ENCODE measurements at places on chromosomes 12 and 14.

DNA sequence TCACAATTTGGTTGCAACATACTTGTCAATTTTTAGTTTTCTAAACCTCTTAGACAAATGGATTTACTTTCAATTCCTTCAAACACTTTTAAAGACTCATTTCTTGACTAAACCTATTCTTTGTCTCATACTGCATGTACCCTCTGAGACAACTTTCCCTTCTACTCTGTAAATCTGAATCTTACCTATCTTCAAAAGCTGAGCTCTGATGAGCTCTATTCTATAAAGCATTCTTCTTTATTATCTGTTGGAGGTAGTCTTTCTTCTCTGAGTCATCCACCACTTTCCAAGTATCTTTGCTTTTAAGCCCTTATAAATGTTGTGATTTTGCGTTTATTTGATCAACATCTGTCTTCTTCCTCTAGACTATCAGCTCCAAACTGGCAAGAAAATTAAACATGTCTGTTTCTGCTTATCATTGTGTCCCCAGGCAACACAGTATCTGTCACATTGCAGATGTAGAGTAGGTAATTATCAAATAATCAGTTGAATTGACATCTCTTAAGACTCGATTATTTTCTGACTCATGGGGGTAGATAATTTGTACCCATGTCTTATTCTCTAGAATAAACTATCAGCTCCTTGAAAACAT, 265.6 kb upstream of the FAR2 start:
- DNase-seq: no peak

GRCh38 chr14:105315941-105316576, 1.5 kb downstream of the PACS2 start:
- DNase-seq: no peak

GRCh38 chr14:105532735-105533141, 6.4 kb downstream of the TMEM121 start:
- DNase-seq: no peak

DNA sequence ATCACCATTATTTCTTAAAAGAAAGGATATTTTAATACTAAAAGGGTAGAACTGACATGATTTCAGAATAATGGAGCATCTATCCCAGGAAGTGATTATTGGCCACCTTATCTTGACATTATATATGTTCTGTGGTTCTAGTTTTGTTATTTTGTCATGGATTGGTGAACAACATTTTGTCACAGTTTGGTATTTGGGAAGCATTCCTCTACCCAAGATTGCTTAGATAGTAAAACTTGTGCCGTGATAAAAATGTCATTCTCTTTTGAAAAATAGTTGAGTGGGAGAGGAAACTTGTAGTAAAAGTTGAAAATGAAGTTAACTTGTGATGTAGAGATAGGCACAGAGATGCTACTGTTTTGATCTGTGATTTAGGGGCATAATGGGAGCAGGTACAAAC, 65.7 kb downstream of the TMX1 start:
- DNase-seq: no peak

- DNase-seq: no peak
Observed at GRCh38 chr14:67996235-67996634, 176.7 kb downstream of the RAD51B start.

DNA sequence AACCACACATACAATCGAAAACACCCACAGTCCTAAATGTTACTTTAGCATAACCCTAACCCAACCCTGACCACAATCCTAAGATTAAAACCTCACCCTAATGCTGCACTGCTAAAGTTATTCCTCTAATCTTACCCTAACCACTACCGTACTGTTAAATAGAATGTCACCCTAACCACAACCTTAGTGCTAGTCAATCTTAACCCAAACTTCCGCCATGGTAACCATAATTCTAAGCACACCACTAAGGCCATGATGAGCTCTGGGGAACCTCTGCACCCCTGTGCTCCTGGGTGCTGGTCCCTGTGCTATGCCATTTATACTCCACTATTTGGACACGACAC, 38.0 kb downstream of the LTBP2 start:
- DNase-seq: no peak

- no peak for DNase-seq
Observed at GRCh38 chr12:50394469-50395029, 1.9 kb downstream of the FAM186A start.

DNA sequence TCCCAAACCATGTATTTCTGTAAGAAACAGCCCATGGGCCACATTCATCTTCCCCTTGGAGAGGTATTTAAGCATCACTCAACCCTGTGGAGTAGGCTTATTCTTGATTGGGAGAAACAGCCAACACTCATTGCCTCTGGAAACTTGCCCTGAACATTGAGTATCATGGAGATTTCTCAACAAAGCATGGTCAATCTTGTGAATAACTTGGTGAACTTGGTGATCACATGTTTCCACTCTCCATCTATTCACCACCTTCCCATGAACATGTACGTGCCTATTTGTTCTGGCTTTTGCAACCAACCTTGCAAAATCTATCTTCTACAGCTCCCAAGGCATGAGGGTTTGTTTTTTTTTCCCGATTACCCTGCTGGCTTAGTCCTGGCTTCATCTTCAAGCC, 163.2 kb downstream of the PAH start:
- DNase-seq: no peak

GRCh38 chr14:30798961-30799360, 75.4 kb upstream of the COCH start:
- DNase-seq: no peak

DNA sequence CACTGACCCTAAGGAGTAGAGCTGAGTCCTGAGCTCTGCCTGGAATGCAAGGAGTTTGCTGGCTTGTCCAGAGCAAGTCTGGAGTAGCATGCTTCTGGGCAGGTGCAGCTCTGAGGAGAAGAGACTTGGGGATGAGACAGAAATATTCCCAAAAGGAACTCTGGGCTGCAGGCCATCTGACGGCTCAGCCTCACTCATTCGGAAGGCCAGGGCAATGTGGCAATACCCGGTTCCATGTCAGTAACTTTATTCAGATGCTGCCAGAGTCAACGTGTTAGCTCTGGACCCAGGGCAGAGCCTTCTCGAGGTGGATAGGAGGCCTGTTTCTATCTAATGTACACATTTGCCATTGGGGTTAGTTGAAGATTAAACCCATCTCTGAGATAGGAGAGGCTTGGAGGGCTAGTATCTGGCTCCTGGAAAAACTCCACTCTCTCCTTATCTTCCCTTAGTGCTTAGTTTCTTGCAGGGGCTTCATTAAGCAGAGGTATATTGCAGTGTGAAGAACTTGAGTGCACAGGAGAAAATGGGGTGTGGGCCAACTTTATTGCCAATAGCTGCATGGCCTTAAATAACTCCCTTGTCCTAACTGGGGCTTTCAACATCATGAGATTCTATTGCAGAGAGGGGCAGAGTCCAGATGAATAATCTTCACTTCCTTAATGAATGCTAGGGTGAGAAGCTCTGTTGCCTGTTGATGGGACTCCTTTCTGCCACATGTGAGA, 65.6 kb downstream of the NTF3 start:
- DNase-seq: no peak

DNA sequence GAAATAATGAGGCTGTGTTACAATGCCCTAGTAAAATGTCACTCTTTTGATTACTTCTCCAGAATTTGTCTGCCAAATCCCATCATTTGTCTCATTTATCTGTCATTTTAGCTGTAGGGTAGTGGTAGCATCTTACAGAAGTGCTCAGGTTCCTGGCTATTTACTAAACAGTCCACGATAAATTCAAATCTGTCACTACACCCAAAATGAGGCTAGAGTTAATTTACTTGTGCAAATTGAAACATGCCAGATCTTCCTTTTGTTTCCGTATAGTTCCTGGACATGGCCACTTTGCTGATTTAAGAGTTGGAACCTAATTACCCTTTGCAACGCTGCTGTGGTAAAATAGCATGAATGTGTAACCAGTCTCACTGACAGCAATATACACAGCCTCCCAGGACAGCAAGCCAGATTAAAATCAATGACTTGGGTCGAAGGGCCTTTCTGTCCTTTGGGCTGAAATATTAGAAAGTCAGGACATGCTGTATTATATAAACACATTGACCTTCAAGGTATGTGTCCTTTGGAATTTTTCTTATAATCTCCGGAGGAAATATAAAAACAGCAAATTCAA, 485.4 kb downstream of the MDGA2 start:
- DNase-seq: no peak

GRCh38 chr12:6957741-6958608, 6.8 kb downstream of the PTPN6 start:
- no peak for DNase-seq

DNA sequence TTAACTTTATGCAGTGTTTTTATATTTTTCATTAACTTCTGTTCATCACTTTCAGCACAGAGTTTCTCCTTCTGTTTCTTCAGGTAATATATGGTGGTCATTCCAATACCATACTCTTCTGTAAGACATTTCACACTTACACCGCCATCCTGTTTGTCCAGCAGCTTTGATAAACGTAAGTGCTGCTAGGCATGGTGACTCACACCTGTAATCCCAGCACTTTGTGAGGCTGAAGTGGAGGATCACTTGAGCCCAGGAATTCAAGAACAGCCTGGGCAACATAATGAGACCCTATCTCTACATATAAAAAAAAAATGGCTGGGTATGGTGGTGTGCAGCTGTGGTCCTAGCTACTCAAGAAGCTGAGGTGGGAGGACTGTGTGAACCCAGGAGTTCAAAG, 55.8 kb downstream of the EXOC5 start:
- no peak for DNase-seq

GRCh38 chr14:96252999-96253539, 2.9 kb upstream of the BDKRB1 start:
- DNase-seq: no peak

- DNase-seq: no peak
Observed at GRCh38 chr14:97723819-97724218, 926.6 kb downstream of the VRK1 start.

DNA sequence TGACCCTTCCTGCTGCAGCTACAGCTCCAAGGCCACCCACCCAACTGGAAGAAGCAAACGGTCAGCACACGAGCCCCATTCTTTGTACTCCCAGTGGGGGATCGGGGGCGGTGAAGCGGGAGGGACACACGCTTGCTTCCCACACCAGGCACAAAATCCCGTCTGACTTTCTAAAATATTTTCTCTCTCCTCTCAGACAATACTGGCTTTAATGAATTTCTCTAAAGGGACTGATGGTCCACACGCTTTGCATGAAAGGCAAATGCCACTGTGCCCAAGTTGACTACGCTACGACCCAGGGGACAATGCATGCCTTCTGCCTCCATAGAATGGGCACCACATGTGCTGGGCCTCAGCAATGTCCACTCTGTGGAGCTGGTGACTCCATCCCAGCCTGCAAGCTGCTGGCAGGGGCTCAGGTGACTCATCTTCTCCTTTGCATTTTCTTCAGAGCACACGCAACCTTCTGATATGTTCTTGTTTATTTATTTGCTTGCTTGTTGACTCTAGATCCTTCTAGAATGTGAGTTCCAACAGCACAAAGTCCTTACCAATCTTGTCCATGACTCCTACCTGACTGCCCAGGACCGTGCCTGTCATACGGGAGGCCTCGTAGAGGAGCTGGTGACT, 15.6 kb downstream of the SYNE3 start:
- no peak for DNase-seq

DNA sequence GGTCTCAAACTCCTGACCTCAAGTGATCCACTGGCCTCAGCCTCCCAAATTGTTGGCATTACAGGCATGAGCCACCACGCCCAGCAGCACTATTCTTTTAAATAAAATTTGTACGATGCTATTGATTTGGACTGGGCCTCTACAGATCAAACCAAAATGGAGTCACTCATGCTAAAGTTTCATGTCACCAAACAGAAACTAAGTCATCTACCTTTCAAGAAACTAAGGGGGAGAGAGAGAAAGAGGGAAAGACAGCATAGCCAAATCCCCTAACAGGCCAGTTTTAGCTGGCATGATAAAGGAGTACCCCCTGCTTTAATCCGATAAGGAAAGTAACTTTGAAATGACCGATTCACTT, 23.1 kb upstream of the STK38L start:
- DNase-seq: no peak

DNA sequence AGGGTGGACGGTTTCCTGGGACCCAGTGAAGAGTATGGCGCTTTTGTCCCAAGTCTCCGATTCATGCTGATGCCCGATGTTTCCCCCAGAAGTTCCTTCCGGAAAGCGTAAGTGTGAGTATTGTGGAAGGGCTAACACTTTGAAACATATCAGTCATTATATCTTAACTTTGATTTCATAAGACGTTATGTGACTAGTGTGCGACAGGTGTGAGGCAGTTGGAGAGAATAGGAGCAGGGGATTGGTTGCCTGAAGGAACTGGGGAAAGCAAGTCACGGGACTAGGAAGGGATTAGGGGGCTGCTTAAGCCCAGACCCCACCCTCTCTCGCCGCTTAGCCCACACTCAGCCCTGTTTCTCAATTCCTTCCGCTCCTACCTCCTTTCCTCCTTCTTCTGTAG, 154.9 kb downstream of the CHST11 start:
- DNase-seq: no peak

GRCh38 chr12:27999970-28000369, 27.4 kb upstream of the PTHLH start:
- no peak for DNase-seq

DNA sequence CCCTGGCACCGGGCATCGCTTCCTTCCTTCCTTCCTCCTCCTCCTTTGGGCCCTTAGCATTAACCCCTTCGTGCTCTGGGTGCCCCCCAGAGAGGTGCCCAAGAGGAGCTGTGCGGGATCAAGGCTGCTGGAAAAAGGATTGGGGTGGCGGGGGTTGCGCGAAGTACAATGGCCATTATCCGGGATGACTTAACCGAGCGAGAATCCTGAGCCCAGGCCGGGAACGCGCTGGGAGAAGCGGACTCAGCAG, 2.8 kb downstream of the DHH start:
- no peak for DNase-seq

- DNase-seq: no peak
Observed at GRCh38 chr12:74120644-74121043, 417.0 kb upstream of the ATXN7L3B start.

- no peak for DNase-seq
Observed at GRCh38 chr12:94239332-94239993, 91.1 kb downstream of the PLXNC1 start.

DNA sequence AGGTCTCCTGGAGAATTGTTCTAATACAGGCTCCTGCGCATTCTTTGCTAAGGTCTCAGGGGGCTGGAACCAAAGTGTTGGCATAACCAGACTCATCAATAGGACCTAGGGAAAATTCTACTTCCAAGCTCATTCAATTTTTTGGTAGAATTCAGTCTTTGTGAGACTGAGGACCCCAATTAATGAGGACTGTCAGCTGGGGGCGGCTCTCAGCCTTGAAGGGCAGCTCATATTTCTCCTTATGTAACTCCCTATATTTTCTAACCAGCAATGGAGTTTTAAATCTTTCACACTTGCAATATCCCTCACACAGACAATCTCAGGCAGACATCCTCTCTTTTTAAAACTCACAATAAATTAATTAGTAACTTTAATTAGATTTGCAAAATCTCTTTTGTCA, 476.4 kb upstream of the LRFN5 start:
- no peak for DNase-seq

Measured in SK-N-MC (cell line).